Epithelial cell of alveolus of lung (primary cell): ENCODE measurements at places on chromosomes 2 and 18. TPM values are rescaled to one million over a fixed set of nuclear protein-coding genes. Genes with fewer than 3 reads are reported as not detected.

DOK6 gene
- total RNA-seq: 0.65 and 14.9 TPM in 2 replicates

PROM2 gene
- 0.72 and 1.0 TPM in 2 replicates for total RNA-seq

TIGD1 gene
- 1.9 and 5.2 TPM in 2 replicates for total RNA-seq

LONRF2 gene
- total RNA-seq: 0.13 TPM in 1 of 2 replicates, not detected in the other

MCFD2 gene
- total RNA-seq: 101 and 110 TPM in 2 replicates

SUCLG1 gene
- total RNA-seq: 62.1 and 74.3 TPM in 2 replicates

SP140 gene
- total RNA-seq: 0.39 TPM in 1 of 2 replicates, not detected in the other

ALLC gene
- total RNA-seq: not detected in 2 replicates

GREB1 gene
- total RNA-seq: 0.13 and 1.4 TPM in 2 replicates

ALKAL2 gene
- total RNA-seq: 1.2 TPM in 1 of 2 replicates, not detected in the other

ECEL1 gene
- total RNA-seq: not detected in 2 replicates

GPR39 gene
- total RNA-seq: 9.1 TPM in 1 of 2 replicates, not detected in the other

POTEE gene
- not detected in 2 replicates for total RNA-seq

PJVK gene
- 0.65 and 2.9 TPM in 2 replicates for total RNA-seq

ACVR1 gene
- 24.0 and 28.8 TPM in 2 replicates for total RNA-seq

HAAO gene
- 2.7 and 7.3 TPM in 2 replicates for total RNA-seq

SIX3 gene
- not detected in 2 replicates for total RNA-seq

C1GALT1C1L gene
- 0.39 TPM in 1 of 2 replicates, not detected in the other for total RNA-seq

NAT8 gene
- not detected in 2 replicates for total RNA-seq

GKN2 gene
- total RNA-seq: not detected in 2 replicates

ANKRD62 gene
- not detected in 2 replicates for total RNA-seq

SRSF7 gene
- total RNA-seq: 57.8 and 131 TPM in 2 replicates

PROC gene
- 0.08 and 0.13 TPM in 2 replicates for total RNA-seq

IMP4 gene
- 59.9 and 102 TPM in 2 replicates for total RNA-seq

TEX44 gene
- total RNA-seq: not detected in 2 replicates
